ENCODE measurements at places on chromosomes 4 and X.

GRCh38 chr4:152605641-152606335 lies 69.9 kb upstream of the FBXW7 start:
- DNase-seq = peak; percentile 2

DNA sequence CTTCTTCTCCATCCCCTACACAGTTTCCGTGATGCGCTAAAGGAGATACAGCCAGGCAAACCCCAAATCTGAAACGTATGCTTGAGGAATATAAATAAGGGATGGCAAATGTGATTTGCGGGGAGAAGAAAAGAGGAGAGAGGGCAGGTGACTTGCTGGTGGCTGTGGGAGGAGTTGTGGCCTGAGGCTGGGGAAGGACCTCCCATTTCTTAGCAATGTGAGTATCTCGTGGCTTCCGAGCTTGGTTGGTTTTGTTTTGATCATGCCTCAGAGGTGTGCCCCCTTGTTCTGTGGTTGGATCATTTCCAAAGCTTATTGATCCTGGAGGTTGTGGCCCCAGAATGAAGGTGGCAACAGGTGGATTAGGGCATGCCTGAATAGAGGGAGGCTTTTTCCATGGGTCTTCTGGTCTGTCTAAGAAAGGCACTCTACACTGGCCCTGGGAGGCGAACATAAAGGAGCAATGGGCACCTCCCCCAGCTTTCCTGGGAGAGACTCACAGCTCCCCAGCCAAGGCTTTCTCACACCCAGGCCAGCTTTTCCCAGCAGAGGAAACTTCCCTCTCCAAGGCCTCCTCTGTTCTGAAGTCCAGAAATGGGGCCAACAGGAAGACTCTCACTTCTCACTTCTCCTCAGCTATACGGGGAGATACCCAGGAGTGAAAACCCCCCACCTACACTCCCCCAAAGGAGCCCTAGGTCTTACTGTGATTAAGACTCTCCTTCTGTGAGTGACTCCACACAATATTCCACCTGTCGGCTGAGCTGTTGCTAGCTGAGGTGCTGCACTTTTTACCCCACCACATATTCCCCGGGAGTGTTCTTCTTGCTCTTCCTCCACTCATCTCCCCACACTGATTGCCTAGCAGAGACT lies 40.0 kb downstream of the C4orf51 start:
- DNase-seq = no peak

DNA sequence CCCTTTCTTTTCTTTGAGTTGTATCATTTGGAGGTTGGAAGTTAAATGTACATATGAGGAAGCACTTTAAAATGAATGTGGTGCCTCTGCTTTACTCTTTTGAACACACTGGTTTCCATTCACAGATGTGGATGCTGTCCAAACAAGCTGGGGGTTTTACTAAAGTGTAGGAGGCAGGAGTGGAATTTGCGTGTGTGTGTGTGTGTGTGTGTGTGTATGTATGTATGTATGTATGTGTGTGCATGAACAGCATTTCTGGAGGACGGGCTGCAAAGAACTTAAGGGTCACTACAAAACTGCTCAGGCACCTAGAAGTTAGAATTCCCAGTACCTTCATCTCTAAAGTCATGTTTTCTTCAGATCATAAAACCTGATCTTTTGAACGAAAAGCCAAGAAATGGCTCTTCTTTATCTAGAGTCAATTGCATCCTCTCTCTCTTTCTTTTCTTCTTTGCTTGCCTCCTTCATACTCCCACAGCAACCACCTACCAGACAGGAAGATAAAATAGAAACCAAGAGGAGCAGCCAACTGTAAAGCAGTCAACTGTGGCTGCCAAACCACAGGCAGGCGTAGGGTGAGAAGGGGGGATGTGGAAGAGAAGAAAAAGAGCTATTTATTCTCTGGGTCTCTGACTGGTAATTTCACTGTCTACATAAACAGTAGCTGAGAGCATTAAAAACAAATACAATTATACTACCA lies 177.0 kb upstream of the RASGEF1B start:
- no peak for DNase-seq

GRCh38 chr4:87077914-87078585 lies 142.4 kb downstream of the KLHL8 start:
- DNase-seq = no peak

- DNase-seq = no peak
Measured at GRCh38 chrX:147848543-147849443, 62.9 kb upstream of the FMR1 start.

Measured in SK-N-DZ (cell line).